Fibroblast of skin of right biceps (primary cell): ENCODE measurements at places on chromosomes 3 and 15.

- no peak for DNase-seq
Measured at GRCh38 chr15:100668348-100668745, 66.0 kb downstream of the ASB7 start.

- DNase-seq, result no peak
Measured at GRCh38 chr3:70702132-70702531, 389.7 kb upstream of the MDFIC2 start.

GRCh38 chr3:133136114-133137041, 98.2 kb downstream of the TMEM108 start:
- peak; percentile 3 for DNase-seq

- DNase-seq, result no peak
Measured at GRCh38 chr3:183553334-183554026, 2.0 kb downstream of the KLHL6 start.

- no peak for DNase-seq
Measured at GRCh38 chr3:168239287-168239686, 143.6 kb upstream of the GOLIM4 start.

- DNase-seq, result no peak
Measured at GRCh38 chr3:186471771-186472170, 72.4 kb downstream of the CRYGS start.

DNA sequence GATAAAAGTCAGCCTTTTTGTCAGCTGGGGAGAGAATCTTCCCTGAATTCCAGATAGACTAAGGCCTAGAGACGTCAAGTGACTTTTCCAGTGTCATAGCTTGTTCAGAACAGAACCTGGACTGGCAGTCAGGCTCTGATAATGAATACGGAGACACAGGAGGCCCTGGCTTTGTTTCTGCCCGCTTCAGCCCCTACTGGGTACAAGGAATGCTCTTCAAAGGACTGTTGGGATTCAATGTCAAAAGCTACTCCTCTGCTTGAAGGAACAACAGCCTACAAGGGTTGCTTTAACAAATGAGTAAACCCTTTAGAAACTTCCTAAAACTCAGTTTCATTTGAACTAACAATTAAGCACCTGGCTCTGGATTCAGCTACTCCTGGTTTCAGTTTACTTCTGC, 412.3 kb downstream of the OXSM start:
- no peak for DNase-seq

- DNase-seq, result no peak
Measured at GRCh38 chr3:126944089-126944965, 38.6 kb upstream of the PLXNA1 start.

GRCh38 chr15:98513428-98513986, 134.8 kb upstream of the IGF1R start:
- no peak for DNase-seq

DNA sequence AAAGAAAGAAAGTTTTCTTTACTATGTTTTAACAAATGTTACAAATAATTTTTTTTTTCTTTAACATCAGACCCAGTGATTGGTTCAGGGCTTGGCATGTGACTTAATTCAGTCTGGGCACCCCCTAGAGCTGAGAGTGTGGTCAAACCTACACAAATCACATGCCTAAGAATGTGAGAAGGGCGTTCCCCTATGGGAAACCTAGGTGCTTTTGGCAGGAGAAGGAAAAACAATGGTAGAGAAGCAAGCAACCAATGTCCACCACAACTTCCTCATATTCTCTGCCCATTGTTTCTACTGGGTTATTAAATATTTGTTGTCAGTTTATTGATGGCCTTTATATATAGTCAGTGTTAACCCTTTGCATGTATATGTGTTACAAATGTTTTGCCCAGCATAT, 21.4 kb upstream of the PIAS1 start:
- DNase-seq, result peak; percentile 7

DNA sequence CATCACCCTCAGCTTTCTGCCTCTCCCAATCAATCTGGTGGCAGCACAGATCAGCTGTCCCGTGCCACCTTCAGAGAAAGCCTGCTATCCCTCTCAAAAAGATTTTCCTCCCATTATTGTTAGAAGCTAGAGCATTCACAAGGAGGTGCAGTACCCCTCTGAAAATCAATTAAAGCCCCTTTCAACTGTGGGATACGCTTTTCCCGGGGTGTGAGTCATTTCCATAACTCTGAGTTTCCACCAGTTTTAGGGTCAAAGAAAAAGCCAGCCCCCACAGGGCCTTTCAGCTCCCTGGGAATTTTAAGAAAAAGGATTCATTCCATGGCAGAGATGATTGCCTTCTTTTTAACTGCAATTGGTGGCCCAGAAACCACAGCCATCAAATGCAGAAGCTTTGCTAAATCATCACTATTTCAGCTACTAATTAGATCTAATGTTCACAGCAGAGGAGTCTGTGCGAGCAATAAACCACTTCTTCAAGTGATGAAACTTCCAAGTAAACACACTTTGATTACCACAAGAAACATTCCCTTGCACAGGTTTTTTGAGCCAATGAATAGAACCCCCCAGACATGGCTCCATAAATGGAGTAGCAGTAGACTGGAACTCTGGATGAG, 270.0 kb upstream of the TPRG1 start:
- DNase-seq, result peak; percentile 71

DNA sequence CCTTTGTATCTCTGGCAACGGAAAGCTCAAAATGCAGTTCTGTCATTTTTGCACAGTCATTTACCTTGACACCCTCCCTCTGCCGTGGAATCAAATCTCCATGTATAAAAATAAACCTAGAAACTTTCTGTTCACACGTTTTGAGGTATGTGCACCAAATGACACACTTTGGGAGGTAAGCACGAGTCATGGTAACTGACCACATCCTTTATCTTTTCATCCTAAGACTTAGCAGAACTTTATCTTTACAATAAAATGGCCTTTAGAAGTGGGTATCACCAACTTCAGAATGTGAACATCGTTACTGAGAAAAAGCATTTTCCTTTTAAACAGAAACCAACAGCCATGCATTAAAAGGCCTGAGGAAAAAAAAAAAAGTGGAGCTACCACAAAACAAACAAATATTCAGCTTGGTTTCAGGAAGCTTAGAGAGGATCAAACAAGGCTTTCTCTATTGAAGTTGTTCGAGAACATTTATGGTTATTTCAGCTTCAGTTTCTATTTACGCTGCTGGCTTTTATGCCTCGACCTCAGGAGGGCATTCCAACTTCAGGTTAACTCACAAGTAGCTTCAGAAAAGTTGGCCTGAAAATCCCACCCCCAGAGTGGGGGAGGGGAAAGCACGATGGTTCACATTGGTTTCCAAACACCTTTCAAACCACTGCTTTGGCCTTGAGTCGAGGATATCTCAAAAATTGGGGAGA, 171.1 kb upstream of the ICE2 start:
- DNase-seq, result peak; percentile 58

GRCh38 chr3:102374863-102375634, 59.8 kb upstream of the ZPLD1 start:
- no peak for DNase-seq

DNA sequence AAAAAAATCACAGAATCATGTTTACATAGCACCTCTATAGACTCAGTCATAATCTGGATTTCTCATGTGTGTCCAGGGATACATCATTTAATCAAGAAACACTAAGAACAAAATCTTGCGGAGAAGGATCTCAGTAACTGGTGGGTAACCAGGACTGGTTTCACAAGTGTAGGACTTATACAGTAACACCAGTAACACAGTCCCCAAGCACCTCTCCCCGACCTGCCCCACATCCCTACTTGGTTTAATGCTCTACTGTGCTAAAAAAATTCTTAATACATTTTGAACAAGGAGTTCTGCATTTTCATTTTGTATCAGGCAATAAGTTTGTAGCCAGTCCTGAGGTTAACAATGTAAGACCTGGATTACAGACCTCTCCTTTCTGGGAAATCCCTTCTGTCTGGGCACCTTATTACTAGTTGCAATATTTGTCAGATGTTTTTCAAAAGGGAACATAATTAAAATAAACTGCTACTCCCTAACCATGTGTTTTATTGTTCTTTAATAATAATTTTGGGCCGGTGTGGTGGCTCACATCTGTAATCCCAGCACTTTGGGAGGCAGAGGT, 57.6 kb upstream of the BBX start:
- no peak for DNase-seq

DNA sequence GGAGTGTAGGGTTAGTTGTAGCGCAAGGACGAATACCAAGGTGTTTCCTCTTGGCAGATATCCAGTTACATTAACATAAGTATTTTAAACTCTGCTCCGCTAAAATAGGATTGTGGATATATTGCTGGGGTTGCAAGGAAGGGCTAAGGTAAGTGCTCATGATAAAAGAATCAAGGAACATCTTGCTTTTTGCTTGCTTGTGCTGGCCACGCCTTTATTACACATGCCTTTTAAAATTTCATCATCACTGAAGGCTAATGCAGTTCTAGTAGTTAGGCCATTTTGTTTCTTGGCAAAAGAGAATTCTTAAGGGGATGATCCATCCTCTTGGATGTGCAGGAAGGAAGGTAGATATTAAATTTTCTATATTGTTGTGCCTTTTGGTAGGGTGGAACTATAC, 415.6 kb upstream of the TPM1 start:
- DNase-seq, result peak; percentile 36

- DNase-seq, result no peak
Measured at GRCh38 chr3:12316253-12316652, 27.4 kb downstream of the PPARG start.

- DNase-seq, result peak; percentile 38
Measured at GRCh38 chr3:120661106-120661905, 20.7 kb downstream of the HGD start.

GRCh38 chr3:41356775-41357174, 157.5 kb downstream of the CTNNB1 start:
- DNase-seq, result no peak

DNA sequence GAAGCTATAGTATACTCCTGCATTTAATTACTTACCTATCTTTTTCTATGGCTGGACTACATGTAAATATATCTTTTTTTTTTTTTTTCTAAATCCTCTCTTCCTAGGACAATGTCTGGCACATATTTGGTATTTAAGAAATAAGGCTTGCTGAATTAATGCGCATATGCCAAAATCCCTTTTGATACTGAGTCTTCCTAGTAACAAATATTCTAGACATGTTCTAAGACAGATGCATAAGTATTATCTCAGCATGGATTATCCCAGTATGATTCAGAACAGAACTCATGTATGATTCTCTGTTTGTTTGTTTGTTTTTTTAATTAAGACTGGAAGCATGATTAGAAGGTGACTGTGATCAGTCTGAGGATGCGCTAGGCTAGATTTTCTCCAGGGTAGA, 249.8 kb upstream of the ZNF717 start:
- no peak for DNase-seq

- DNase-seq, result no peak
Measured at GRCh38 chr3:189853906-189854305, 222.7 kb downstream of the TP63 start.

GRCh38 chr3:46222435-46223161, 14.5 kb upstream of the CCR1 start:
- no peak for DNase-seq

DNA sequence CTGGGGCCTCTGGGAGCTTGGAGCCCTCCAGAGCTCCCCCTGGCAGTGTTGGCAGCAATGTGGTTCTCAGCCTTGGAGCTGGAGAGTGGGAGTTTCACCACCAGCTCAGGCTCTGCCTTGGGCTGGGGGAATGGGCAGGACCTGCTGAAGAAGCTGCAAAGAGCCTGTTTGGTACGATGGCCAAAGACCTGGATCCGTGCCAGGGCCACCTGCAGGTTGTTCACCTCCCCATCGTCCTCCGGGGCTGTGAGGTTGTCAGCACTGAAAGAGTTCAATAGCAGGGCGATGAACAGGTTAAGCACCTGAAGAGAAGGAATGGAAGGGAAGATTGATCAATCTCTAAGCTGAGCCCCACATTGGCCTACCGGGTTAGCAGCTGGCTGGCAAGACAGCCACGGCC, 77.3 kb upstream of the SCN5A start:
- no peak for DNase-seq

DNA sequence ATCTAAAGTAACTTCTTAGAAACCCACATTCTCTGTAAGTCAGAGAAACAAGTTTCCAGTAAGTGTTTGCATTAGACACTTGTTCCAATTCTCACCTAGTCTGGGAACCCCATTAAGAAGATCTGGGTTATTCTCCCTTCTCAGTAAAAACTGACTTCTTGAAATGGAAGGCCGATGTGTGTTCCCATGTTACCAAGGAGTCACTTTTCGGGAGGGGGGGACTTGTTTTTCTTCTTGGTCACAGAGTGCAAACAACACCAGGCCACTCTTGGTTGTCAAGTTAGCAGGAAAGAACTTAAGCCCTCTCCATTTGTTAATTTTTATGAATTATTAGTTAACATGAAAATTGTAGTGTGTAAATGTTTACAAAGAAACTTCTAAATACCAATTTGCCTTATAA, 55.6 kb downstream of the ITPR1 start:
- DNase-seq, result no peak

DNA sequence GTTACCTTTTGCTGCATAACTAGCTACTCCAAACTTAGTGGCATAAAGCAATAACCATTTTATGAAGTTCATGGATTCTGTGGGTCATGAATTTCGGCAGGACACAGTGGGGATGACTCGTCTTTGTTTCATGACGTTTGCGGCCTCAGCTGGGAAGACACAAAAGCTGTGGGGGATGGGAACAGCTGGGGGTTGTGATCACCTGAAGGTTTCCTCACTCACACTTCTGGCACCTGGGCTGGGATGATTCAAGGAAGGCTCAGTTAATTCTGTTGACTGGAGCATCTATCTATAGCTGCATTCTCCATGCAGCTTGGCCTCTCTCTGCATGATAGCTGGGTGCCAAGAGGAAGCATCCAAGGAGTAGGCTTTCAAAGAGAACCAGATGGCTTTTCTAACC, 332.8 kb downstream of the ULK4 start:
- DNase-seq, result no peak

DNA sequence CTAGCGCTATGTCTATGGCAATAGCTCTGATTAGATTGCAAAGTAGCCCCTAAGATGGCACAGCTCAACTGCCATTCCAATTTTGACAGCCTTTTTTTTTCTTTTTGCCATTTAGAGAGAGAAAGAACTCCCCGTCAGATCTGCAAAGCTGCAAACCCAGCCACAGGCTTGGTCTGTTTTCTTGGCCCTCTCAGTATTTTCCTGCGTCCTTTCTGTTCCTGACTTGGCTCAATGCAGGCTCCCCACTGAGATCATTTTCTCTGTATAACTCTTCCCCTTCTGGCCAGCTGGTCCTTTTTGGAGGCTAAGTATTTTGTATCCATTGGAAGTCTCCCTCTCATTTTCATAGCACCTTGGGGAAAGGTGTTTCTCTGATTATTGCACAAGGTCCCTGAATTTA, 386.7 kb downstream of the UNC13C start:
- no peak for DNase-seq

DNA sequence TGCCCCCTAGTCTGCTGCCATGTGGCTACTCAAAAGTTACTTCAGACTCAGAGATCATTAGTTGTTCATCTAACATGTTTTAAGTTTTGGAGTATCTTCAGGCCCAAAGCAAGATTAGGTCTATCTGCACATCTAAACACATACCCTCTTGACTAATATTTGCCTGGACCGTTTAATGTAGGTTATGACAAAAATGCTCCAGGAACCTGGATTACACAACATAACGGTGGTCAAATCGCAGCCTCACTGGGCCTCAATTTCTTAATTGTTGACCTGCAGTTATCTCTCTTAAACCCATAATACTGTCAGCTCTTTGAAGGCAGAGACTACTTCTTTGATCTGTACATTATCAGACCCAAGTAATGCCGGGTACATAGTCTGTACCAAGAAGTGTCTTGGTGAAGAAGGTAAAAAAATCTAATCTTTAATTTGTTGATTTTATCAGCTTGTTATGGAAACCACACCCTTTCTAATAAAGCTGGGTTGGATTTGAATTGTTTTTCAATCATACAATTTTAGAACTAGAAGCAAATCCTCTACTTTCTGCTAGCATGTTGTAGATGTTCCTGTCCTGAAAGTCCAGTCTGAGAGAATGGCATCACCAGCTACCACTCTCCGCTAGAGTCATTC, 3.6 kb downstream of the SNRK start:
- DNase-seq, result no peak
